Renal cortical epithelial cell (primary cell): ENCODE measurements at places on chromosomes 1 and 21.

- no peak for DNase-seq
Measured at GRCh38 chr1:14790982-14791381, 192.5 kb downstream of the KAZN start.

- DNase-seq, result no peak
Measured at GRCh38 chr1:234730770-234731568, 121.0 kb upstream of the IRF2BP2 start.

DNA sequence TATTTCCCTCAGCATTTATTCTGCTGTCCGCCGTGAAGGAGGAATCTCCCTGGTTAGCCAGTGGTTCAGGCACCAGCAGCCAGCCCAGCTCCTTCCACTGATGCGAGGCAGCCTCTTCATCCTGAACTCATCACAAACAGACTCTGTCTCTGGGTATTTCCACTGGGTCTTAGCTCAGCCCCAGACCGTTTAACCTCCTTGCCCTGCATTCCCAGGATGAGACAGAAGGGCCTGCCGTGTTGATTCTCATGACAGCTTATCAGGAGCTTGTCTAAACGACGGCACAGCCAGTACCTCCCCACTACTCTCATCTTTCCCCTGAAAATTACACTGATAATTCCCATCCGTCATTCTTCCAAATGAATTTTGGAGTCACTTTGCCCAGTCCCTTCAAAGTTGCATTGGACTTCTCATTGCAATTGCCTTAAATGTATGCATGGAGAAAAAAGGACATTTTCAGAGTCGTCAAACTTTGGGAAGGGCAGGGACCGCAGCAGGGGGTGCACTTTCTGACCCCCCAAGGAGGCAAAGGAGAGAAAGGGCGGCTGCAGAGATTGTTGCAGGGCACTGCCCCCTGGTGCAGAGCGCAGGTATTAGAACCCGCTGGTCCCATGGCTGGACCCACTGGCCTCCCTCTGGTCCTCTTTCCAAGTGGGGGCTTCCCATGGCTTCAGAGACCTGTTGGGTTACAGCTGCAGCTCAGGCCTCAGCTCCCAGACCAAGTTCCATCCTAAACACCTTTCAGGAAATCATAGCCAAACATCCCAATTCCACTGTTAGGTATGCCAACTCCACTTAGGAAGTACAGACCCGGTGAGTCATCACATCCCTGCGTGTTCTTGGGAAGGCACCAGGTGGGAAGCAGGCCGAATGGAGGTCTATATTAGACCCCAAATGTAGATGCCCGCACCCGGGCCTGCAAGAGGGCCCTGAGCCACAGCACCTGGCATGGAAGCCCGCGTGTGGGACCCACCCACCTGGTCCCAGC lies 3.7 kb upstream of the MEGF6 start:
- no peak for DNase-seq

DNA sequence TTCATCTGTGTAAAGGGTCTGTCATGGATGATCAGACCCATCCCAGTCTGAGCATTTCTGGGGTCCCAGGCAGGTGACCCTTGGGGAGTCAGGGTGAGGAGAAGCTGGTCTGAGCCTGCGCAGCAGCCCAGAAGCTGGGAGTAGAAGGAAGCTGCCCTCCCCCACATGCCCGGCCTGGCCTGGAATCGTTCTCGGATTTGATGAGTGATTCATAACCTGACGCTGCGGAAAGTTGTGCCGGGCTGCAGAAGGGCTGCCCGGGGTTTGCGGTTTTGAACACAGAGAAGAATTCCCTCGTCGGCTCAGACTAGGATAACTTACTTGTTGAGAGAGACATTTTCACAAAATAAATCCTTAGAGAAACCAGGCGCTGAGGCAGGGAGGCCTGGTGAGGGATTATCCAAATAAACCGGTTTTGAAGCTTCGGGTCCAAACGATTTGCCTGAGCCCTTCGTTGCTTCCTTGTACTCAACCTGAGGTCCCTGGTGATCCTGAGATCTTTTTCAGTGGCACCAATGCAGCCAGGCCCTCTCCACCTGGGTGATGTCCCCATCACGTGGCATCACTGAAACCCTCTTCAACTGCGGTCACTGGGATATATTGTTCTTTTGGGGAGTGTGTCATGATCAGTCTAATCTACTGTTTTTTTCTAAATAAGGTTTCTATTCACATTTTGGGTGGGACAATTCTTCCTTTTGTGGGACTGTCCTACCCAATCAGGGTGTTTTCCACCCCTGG lies 29.2 kb downstream of the EPHB2 start:
- peak; percentile 91 for DNase-seq

- peak; percentile 89 for DNase-seq
Measured at GRCh38 chr1:65177457-65177856, 29.5 kb downstream of the AK4 start.
